Inflammatory macrophage treated with lipopolysaccharide for 1 hour (primary cell): ENCODE measurements at places on chromosomes 7 and 10.
A peak's percentile ranks its signal among the peaks of the same experiment; 100 is the strongest.

DNA sequence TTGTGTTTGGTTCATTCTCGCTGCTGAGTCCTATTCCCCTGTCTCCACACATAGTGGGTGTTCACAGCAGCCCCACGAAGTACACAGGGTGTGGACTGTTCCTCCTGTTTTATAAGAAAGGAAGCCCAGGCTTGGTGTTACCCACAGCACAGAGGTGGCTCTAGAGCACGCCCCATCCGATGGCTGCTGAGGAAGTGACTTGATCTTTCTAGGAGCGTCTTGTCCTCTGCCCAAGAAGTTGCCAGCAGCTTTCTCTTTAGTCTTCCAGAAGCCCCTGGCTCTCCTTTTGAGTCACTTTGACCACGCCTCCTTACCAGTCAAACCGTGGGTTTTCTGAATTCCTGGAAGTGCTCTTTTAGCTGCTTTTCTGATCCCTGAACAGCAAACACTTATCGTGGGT, 94.0 kb downstream of the GRK5 start:
- DNase-seq: peak; percentile 24

- no peak for DNase-seq
These were observed 41.6 kb upstream of the GSAP start for GRCh38 chr7:77457779-77458178.

GRCh38 chr7:50513166-50513871, 51.9 kb downstream of the DDC start:
- no peak for DNase-seq

GRCh38 chr7:70673778-70674570, 458.0 kb upstream of the GALNT17 start:
- no peak for DNase-seq

GRCh38 chr10:33460505-33461294, 126.2 kb upstream of the NRP1 start:
- DNase-seq: no peak

GRCh38 chr7:100167912-100168323, 499 bp downstream of the GAL3ST4 start:
- no peak for DNase-seq

DNA sequence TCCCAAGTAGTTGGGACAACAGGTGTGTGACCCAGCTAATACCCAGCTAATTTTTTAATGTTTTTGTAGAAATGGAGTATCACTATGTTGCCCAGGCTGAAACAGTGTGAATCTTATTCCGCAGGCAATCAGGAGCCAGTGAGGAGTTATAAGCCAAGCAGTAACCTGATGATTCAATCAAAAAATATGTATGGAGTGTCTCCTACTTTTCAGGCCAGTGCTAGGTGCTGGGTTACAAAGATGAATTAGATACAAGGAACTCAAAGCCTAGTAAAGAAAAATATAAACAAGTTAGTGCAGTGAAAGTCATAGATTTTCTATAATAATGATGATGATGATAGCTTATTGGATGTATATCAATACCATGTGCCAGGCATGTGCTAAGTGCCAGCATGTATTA, 13.2 kb upstream of the IFRD1 start:
- no peak for DNase-seq

- no peak for DNase-seq
These were observed 103.5 kb upstream of the CCDC6 start for GRCh38 chr10:60009710-60010383.

- DNase-seq: no peak
These were observed 80.2 kb upstream of the PPP2R2D start for GRCh38 chr10:131820626-131821025.

DNA sequence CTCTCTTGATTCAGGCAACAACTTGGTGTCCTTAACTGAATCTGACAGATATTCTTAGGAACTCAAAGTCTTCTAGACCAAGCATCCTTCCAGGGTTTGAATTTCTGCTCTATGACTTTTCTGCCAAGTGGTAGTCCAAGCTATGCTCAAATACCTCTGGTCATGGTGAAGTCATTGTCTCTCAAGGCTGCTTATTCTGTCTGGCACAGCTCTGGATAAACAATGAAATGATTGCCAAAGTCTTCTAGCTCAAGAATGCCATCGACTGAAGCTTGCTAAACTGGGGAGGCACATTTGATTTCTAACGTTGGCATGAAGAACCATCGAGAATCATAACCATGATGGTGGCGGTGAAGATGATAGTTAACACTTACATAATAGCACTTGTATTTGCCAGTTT, 116.2 kb upstream of the MKX start:
- no peak for DNase-seq

DNA sequence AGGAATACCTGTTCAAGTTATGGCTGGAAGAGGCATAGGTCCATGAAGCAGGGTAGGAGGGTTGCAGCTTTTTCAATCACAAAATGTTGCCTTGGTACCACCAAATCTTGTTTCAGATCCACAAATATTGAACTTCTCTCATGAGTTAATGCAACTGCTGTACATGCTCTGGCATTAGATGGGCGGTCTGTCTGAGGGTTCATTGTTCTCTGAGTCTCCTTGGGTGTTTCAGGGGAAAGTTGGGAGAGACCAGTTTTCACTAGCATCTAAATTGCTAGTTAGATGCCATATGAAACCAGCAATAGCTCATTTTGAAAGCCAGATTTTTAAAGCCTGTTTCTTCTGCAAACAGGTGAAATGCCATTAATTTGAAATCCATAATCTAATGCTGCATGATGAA, 27.8 kb upstream of the ELMO1 start:
- DNase-seq: no peak

DNA sequence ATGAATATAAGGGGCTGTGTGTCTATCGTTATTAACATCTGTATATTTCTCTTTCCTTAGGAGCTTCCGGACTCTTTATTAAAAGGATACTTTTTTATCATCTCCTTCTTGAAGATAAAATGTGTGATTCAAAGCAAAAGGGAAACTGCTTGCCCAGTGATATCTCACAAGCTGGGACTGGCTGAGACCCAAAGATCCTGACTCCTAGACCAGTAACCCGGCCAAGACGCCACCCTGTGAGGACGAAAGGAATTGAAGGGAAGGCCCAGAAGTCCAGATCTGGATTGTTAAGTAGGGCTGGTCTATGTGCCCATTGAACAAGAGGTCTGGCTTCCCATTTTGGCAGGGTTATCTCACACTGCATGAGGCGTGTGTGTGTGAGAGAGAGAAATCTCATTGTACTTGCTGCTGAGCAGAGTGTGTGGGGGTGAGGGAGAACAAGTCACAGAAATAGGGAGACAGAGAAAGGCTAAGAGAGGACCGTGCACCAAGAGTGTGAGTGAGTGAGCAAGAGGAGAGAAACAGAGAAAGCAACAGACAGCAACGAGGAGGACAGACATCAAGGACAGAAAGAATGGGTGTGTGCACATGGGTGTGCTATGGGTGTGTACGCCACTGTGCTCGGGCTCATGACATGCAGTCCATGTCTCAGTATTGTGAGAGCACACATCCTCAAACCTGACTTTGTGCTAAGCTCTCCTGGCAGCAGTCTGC, 75.4 kb downstream of the PLXNA4 start:
- no peak for DNase-seq

DNA sequence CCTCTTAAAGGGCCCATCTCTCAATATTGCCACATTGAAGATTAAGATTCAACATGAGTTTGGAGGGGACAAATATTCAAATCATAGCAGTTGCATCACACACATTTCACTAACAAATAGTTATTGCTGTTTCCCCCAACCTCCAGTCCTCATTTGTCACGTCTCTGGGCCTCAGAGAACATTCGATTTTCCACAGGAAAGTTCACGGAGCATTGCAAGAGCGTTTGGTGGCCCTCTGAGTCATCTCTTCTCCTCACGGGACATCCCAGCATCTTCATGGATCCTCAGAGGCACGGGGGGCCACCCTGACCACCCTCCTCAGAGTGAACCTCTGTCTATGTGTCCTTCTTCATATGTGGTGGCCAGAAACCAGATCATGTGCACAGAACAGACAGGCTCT, 50.3 kb upstream of the CHST15 start:
- no peak for DNase-seq

DNA sequence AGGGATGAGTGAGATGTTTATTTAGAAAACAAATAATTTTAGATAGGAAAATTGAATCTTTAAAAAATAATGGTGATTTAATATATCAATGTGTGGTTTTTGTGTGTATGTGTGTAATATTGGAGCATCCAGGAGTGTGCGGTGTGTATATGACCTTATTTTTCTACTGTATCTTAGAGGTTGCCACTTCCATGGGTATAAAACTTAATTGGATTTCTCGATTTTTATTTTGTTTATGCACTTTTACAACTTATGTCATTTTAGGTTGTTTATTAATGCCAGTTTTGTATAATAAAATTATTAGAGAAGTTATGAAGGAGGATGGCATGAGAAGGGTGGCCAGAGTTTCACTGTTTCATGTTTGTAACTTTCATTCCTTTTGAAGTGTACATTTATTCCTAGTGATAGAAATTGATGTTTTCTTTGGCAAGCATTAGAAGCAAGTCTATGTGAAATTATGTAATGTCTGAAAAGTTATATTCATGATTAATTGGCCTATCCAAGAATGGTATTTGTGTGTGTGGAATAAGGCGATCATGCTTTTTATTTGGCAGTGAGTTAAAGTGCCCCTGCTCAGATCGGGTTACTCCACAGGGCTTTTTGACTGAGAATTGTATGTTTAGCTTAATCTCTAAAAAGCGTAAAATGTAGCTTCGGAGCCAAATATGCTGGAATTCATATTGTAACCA, 110.3 kb downstream of the KAT6B start:
- no peak for DNase-seq

DNA sequence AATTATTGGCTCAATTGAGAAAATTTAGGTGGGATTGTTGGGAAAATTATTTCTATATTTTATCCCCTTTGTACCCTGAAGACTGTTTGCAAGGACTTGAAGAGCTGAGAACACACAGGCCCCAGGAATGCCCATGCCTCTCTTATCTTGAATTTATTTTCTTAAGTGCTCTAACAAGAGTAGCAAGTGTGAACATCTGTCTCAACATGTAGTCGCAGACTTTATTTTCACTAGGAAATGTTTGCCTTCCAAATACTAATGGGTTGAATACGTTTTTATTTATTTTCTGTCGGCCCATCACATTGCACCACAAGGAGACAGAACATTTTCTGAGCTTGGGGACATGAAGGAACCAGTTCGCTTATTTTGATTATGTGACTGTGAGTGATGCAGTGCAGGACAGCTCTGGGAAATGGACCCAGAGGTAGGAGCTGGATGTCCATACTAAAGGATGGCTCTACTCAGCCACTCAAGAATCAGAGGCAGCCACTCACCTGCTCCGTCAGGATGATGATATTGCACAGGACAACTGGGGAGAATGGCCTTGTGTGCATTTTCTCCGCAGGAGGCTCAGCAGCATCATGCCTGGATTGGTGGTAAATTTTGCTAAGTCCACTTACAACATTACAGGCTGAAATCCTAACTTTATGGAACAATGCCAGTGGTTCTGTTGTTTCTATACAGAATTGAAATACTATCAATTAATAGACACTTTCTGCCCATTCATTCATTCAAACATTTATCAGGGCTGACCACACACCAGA, 332.7 kb downstream of the FGFR2 start:
- no peak for DNase-seq

- DNase-seq: no peak
These were observed 14.3 kb upstream of the STN1 start for GRCh38 chr10:103932271-103932670.

- DNase-seq: no peak
These were observed 254.1 kb downstream of the KIAA1217 start for GRCh38 chr10:24462889-24463552.

DNA sequence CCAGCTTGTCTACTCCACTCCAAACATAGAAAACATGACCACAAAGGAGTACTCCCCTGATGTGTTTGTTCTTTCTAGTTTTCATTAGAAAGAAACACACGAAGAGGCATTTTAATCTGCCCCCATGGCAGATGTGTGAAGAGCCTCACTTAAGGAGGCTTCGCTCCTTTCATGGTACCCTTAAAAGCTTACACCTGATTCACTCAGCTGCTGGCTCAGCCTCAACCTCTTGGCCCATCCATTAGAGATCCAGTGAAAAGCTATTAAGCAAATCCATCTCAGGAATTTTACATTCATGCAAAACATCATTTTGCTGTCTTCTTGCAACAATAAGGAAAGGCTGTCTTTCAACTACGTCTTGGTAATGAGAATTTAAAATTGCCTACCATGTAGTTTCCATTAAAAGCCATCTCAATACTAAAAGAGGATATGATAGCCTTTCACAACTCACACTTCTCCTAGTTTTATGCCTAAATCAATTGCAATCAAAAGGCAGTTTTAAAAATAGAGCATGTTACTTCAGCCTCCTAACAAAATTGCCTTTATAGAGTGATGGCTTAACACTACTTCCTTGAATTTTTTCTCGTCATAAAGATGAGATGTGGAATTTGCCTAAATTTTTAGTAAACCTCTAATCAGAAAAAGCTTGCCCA, 22.7 kb downstream of the MACC1 start:
- peak; percentile 75 for DNase-seq

DNA sequence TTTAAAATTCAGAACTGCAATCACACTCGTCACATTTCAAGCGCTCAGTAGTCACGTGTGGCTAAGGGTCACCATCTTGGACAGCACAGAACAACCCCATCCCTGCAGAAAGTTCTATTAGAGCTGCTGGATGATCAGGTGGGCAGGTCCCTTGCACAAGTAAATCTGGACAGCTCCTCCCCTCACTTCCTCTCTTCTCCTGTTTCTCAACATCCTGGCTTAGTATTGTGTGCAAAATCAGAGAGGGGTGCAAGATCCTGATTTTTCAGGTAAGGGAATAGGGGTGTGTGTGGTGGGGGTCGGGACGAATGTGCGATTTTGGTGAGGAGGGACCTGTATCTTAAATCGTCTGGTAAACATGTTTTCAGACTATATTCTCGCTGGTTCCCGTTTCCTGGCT, at the start of gene GIMAP4:
Gene GIMAP4, plus strand, starts transcription at position 222 of the 400 bp plus-strand sequence. CDS start 2,512 bp downstream, outside the sequence.
- DNase-seq: peak; percentile 51

GRCh38 chr10:67506083-67506756, 189.8 kb downstream of the CTNNA3 start:
- no peak for DNase-seq

DNA sequence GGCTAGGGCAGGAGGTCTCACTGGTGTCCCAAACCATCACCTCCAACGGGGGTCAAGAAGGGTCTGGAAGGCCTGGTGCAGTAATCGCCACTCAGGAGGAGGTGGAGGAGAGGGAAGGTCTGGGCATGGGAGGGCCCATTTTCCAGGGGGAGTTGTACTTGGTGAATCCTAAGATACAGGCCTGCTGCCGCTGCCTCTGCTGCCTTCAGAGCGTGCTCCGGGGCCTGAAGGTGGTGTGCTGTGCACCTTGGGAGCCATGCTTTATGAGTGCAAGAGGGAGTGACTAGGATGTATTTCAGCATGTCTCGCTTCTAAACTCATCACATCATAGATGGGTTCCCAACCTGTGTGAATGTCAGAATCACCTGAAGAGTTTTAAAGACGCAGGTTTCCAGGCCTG, 78.2 kb downstream of the GLRX3 start:
- DNase-seq: no peak

GRCh38 chr7:20249920-20250319, 32.7 kb upstream of the MACC1 start:
- no peak for DNase-seq

- DNase-seq: no peak
These were observed 35.4 kb downstream of the MALSU1 start for GRCh38 chr7:23334482-23335056.

DNA sequence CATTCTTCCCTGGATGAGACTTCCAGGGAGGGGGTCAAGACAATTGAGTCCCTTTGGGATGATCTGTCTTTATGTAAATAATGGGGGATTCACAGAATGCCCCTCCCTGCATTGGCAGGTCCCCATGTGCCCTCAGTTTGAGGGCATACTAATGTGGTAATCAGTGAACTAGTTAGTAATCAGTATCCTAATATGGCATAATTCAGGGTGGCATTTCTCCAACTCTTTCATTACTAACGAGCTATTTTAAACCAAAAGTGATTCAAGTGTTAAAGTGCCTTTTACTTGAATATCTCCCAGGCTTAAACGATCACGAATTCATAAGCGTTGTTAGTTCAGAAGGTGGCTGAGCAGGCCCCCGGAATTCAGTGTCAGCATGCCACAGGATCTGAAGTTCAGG, 1.6 kb upstream of the DNAJB6 start:
- DNase-seq: no peak
